GM20000 (cell line): ENCODE measurements at places on chromosomes 7 and 10.

DNA sequence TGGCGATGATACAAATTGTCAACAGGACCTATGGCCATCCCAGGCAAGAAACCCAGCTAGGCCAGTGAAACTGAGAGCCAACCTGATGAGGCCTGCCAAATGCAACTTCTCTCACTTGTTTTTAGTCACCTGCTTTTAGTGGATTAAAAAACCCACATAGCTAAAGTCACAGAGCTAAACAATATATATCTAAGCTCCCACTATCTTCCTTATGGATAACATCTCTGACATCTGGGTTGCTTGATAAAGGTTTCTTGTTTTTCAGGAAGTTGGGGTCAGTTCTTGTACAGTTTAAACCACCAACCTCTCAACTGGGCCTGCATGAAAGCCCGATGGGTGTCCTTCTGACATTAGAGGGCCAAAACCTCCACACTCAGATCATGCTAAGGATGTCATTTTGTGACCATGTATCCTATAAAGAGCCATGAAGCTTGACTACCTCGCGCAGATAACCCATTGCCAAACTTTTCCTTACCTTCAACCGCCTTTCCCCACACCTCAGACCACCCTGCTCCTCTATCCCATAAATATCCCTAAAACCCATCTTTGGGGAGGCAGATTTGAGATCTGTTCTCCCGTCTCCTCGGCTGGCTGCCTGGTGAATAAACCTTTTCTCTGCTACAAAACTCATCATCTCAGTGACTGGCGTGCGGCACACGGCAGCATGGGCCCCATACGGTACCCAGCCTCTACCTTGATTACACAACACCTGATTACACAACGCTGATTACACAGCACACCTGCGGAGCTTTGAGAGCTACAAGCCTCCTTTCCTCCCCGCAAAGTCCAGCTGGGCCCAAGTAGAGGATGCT is 797 bp upstream of the STMP1 start:
- no peak for DNase-seq

DNA sequence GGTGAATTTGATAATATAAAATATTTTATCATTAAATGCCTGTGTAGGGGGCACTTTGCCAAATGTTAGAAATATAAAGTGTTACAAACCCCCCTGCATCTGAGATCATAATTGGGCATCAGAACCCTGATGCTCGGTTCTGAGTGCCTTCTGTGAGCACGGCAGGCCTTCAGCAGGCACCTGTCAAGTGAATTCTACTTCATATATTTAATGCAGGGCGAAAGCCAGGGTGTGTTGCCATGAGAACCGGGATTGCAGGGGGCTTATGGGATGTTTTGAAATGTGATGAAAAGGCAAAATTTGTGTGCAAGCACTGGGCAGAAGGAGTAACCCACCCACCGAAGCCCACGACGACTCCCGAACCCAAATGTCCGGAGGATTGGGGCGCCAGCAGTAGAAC is 57.2 kb downstream of the MRC1 start:
- no peak for DNase-seq

GRCh38 chr10:122060250-122060649 is 71.3 kb downstream of the TACC2 start:
- DNase-seq: no peak

GRCh38 chr7:15674586-15674985 is 11.9 kb downstream of the MEOX2 start:
- DNase-seq: no peak

DNA sequence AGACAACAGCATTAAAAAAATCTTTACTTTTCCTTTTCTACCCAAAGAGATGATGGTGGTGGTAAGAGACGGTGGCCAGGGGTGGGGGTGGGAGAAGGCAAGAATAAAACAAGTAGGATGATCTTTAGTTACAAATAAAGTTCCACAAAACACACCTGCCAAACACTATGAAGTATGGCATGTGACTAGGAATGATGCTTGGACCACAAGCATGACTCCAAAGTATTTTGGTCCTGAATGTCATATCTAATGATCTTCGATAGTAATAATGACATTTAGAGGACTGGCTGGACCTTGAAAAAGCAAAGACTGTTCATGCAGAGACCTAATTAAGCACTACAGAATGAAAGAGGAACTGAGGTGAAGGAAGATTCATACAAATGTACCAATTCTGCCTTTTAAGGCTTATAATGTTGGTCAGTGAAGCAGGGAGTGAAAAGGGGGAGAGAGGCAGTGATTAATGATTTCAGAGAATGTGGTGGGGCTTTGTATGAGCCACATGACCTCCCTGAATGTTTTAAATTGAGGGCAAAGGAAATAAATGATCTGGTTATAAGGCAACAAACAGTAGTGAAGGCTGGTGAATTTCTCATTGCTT is 29.6 kb upstream of the DKK1 start:
- no peak for DNase-seq

DNA sequence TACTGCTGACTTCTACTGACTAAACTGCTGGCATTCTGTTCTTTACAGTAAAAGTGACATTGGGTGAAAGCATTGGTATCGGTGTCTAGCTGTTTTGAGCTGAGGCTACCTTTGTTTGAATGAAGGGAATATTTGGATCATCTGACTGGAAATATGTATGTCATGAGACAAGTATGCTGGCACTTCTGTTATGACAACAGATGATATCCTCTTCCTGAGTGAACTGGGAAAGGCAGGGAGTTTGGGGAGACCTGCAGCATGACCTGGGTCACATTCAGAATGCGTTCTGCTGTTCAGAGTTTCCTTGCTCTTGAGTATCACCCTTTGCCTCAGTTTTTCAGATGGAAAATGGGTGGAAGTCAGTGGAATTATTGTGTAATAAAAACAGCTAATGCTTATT is 81.8 kb downstream of the PLCE1 start:
- DNase-seq: no peak

DNA sequence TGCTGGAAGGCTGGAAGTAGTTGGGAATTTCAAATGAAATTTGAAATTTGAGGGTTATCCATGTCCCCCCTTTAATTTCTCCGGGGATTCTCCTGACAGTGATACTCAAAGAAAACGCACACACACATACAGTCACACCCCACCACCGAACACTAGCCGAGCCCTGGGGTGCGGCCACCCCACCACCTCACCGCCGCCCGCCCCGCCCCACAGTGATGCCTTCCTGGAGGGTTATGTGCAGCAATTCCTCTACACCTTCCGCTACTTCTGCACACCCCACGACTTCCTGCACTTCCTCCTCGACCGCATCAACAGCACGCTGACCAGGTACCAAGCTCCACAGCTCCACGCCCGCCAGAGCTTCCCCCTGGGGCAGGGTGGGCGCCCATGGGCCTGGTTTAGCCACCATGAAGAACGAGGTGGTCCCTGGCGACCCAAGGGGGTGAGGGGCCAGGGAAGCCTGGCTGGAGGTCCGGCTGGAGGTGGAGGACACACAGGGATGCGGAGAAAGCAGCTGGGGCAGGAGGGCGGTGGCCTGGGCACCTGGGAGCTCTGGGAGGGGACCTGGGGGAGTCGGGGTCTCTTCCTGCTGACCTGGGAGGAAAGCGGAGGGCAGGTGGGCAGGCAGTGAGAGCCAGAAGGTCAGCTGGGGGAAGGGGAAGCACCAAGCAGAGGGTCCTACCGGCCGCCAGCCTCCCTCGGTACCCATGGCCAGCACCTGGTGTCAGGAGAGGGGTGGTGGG is 19.4 kb upstream of the UTF1 start:
- no peak for DNase-seq

GRCh38 chr7:1233333-1234048 is 819 bp downstream of the UNCX start:
- no peak for DNase-seq

GRCh38 chr10:63987212-63987611 is 466.0 kb downstream of the REEP3 start:
- DNase-seq: no peak

GRCh38 chr7:70416347-70416985 is 715.5 kb upstream of the GALNT17 start:
- no peak for DNase-seq

- DNase-seq: no peak
These were observed 35.0 kb upstream of the ABCB4 start for GRCh38 chr7:87510411-87510875.

DNA sequence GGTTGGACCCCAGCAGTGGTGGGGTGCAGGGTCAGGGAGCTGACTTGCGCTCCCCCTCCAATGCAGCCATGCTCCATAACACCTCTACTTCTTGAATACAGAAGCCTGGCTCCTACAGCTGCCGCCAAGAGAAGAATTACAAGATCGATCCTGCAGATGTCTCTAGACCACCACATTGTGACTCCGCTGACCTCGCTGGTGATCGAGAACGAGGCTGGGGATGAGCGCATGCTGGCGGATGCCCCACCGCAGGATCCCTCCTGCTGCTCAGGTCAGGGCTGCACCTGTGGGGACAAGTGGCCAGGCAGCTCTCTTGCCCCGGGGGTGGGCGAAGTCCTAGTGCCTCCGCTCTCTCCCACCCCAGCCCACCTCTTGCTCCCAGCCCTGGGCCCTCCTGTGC is 31.7 kb downstream of the ITIH2 start:
- no peak for DNase-seq

DNA sequence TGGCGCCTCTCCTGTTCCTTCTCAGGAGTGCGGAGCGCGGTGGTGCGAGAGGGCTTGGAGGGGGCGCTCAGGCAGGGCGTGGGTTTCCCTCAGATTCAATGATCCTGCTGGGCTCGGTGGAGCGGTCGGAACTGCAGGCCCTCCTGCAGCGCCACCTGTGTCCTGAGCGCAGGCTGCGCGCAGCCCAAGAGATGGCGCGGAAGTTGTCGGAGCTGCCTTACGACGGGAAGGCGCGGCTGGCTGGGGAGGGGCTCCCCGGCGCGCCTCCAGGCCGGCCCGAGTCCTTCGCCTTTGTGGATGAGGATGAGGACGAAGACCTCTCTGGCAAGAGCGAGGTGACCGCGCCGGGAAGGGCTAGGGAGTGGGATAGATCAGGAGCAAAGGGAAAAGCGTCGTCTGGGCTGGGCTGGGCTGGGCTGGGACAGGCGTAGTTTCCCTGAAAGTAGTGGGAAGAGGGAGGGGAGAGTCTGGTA is 17.0 kb downstream of the FAM131B start:
- DNase-seq: no peak

GRCh38 chr7:24939416-24939815 is 40.6 kb downstream of the OSBPL3 start:
- DNase-seq: no peak

DNA sequence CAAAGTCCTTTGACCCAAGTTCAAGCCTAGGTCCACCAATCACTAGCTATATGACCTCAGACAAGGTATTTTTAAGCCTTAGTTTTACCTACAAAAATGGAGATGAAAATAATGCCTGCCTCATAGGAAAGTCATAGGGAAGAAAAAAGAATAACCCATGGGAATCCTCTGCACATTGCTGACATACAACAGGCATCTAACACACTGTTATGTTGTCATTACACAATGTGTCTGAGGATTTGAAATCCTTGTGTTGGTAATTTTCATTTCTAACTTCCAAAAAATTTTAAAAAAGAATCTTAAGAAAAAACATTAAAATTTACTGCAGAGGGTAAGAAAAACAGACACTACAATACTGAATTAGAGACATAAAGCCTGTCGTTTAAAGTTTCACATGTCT is 5.7 kb downstream of the ANK3 start:
- no peak for DNase-seq

- no peak for DNase-seq
These were observed 28.3 kb downstream of the PALS2 start for GRCh38 chr7:24601600-24601999.

GRCh38 chr10:62261666-62262065 is 7.0 kb downstream of the RTKN2 start:
- no peak for DNase-seq

- DNase-seq: peak; percentile 91
These were observed 71.3 kb upstream of the TNRC18 start for GRCh38 chr7:5494683-5495561.

- no peak for DNase-seq
These were observed 36.9 kb upstream of the GSDME start for GRCh38 chr7:24793982-24794648.

DNA sequence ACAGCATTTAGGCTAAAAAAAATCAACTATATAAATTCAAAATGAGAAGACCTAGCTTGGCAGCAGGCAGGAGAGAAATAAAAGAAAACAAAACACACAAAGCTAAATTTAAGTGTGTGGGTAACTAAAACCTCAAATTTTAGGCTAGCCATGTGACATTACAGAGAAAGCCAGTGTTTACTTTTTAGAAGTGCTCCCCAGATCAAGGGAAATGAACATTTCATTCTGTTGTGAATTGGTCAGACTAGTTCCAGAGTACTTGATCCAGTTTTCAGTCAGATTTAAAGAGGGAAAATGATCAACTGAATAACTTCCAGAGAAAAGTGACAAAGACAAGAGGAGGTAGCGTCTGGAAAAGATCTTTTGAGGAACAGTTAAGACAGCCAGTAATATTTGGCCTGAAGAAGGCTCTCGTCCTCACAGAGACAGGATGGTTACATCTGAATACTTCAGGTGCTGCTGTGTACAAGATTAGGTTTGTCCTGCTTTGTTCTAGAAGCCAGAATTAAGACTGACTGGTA is 563.4 kb downstream of the KCNMA1 start:
- no peak for DNase-seq

- DNase-seq: no peak
These were observed 886.2 kb downstream of the TYW1 start for GRCh38 chr7:67882843-67883242.

- peak; percentile 45 for DNase-seq
These were observed 197.3 kb downstream of the PRPF18 start for GRCh38 chr10:13784067-13784466.

DNA sequence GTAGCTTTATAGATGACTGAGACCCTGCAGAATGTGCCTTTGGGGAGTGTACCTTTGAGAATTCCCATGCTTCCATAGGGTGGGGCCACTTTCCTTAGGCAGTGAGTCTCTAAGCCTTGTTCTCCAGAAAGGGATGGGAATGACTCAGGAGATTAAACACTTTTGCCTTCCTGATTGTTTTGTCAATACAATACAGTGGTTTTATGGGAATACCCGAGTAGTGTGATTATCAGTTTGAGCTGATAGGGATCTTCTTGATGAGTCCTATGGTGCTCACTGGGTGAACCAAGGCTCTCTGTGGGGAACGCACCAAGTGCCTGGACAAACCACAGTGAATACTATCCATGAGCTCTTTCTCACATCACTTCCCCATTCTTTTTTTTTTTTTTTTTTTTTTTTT is 6.3 kb downstream of the MYOF start:
- DNase-seq: no peak

- no peak for DNase-seq
These were observed 370.2 kb downstream of the LRMDA start for GRCh38 chr10:75801661-75802060.

GRCh38 chr7:157692460-157693011 is 355.7 kb downstream of the DNAJB6 start:
- DNase-seq: no peak

DNA sequence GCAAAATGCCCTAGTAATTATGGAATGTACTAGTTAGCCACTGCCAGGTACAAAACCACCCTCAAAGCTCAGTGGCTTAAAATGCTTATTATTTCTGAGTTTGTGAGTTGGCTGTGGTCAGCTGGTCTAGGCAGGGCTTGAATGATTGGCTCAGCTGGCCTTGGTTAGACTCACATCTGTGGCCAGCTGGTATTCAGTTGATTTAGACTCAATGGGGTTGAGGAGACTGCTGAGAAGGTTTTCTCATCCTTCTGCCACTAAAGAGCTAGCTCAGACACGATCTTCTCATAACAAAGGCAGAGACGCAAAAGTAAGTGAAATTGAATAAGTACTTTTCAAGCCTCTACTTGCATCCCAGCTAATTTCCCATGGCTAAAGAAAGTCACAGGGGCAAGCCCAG is 57.1 kb upstream of the CYP2C18 start:
- DNase-seq: no peak

- DNase-seq: no peak
These were observed 49.0 kb upstream of the TNRC18 start for GRCh38 chr7:5472432-5473315.
